ENCODE measurements at places on chromosomes 12 and 14.
A peak's percentile ranks its signal among the peaks of the same experiment; 100 is the strongest.

GRCh38 chr14:71324767-71325272 lies 417.6 kb downstream of the PCNX1 start:
- DNase-seq = no peak

DNA sequence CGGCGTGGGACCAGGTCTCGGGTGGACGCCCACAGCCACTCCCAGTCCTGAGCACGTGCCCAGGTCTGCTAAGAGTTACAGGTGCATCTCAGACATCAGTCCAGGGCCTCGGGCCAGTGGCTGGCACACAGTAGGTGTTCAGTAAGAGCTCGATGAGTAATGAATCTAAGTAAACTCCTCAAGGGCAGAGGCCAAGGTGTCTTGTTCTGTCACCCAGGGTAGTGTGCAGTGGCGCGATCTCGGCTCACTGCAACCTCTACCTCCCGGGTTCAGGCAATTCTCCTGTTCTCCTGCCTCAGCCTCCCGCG lies 11.2 kb downstream of the TTC7B start:
- no peak for DNase-seq

- no peak for DNase-seq
Measured at GRCh38 chr12:40762072-40762471, 69.8 kb downstream of the CNTN1 start.

DNA sequence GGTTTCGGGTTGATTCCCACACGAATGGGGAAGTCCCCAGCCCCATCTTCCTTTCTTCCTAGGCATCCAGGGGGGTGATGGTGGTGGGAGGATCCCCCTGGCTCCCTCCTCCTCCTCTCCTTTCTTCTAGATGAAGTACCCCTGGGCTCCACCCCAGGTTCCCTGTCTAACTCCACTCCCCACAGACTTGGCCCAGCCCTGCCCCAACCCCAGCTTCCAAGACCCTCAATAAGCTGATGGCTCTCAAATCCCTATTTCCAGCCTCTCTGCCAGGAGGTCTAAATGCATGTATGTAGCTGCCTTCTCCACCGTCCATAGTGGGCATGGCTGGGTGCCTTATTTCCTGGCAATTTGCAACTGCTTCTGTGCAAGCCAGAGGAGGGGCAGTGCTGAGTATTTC lies 383.7 kb downstream of the BCL11B start:
- DNase-seq = no peak

- DNase-seq = no peak
Measured at GRCh38 chr12:52631264-52631663, 12.9 kb upstream of the KRT73 start.

DNA sequence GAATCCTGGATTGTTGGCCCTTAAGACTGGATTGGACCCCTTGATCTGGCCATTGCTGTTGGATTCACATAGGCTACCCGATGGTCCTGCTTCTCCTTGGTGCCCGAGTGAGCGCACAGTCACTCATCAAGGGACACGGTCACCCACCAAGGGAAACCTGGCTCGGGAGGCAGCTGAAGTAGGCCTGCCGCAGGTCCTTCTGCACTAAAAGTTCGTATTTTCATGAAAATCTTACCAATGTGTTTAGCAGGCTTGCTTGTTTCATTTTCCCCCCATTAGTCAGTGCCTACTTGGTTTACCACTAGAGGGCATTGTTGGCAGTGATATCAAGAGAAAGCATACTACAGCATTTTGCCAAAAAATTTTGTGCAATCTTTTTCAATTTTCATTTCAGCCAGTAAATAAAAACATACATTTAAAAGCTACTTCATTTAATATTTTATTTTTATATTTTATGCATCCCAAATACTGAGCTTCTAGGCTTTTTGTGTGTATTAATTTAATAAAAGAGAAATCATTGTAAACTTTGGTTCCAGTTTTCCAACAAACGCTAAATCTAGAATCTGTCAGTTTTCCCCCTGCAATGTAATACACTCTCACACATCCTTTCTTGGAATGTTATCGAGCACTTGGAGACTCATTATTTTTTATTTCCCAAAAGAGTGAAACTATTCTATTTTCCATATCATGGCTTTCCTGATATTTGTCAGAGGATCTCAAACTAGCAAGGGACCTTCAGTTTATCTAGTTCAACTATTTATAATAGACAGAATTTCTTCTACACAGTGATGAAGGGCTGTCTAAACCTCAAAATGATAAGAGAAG lies 116.7 kb downstream of the LMNTD1 start:
- DNase-seq = no peak

DNA sequence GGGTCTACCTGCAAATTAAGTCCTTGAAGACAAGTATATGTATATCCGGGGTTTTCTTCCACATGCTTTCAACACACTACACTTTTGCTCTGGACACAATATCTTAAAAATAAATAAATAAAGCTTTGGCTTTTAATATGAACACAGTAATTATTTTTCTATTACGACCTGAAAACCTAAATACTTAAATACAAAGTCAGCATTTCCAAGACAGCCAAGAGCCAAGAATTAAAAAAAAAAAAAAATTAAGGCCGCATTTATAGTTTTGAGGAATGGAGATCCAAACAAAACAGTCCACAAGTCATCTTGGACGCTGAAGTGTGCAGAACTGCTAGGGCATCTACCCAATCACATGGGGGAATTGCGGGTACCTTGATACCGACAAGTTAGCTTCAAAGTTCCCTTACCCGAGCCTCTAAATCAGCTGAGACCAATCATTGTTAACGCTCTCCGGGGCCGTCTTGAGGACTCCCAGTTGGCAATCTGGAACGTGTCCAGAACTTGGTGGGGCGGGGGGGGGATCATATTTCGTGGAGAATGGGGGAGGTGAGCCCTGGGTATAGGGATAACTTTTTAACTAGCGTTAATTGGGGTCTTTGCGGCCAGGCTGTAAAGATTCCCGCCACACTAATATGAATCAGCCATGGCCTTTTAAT lies 731 bp upstream of the PCNX4 start:
- peak; percentile 45 for DNase-seq

- DNase-seq = no peak
Measured at GRCh38 chr12:65005716-65006115, 115.4 kb downstream of the WIF1 start.

GRCh38 chr12:32440120-32440865 lies 40.9 kb downstream of the FGD4 start:
- DNase-seq = no peak
